C1 segment of cervical spinal cord (tissue), 14 donors: ENCODE measurements at places on chromosomes 12 and 14.

DNA sequence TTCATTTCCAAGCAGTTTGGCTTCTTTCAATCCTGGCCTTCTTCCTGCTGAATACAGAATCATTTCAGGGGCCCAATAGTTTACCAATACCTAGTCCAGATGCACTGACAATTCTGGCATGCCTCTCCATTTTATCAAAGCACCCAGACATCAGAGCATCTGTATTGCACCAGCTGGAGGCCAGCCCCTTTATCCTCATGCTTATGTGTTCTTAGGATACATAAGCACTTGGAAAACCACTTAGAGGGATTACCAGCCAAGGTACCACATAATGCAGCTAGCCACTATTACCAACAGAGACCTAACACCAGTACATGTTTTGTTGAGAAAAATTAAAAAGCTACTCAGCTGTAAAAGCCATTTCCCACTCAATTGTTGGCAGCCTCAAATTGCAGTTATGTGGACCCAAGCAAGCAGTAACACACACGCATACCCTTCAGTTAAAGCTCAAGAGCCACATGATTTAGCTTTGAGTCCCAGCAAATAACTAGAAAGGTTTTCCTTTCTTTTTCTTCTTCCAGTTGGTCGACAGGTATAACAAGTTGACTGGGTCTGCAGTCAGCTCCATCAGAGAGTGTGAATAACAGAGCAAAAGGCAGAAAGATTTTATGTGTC lies 263.8 kb downstream of the DIO2 start:
- no peak for DNase-seq

DNA sequence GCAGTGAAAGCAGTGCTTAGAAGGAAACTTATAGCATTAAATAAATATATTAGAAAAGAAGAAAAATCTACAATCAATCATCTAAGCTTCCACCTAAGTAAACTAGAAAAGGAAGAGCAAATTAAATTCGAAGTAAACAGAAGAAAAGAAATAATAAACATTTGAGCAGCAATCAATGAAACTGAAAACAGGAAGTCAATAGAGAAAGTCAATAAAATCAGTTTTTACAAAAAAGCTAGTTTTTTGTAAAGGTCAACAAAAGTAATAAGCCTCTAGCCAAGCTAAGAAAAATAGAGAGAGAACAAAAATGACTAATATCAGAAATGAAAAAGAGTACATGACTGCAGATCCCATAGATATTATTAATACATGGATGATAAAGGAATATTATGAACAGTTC lies 34.2 kb upstream of the KTN1 start:
- DNase-seq = no peak

- no peak for DNase-seq
Observed at GRCh38 chr14:44626423-44626822, 119.3 kb upstream of the FSCB start.

- DNase-seq = no peak
Observed at GRCh38 chr12:75820071-75820470, 211.5 kb downstream of the PHLDA1 start.

DNA sequence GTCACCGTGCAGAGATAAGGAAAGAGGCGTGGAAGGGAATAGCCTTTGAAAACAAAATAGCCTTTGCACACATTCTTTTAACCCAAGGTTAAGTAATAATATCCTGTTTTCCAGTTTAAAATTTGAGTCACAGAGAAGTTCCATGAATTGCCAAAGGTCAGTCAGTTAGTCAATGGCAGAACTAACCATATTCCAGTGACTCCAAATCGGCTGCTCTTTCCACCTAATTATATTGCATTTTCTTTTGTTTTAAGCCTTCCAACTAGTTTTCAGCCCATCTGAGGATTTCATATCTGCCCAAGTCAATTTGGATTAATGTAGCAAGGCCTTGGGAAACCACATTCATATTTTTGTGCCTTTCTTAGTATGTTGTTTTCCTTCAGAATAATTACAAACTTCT lies 373.0 kb downstream of the CCDC91 start:
- DNase-seq = no peak
